Right hindlimb (tissue), 1 donor: ENCODE measurements at places on chromosomes 16 and 17.

DNA sequence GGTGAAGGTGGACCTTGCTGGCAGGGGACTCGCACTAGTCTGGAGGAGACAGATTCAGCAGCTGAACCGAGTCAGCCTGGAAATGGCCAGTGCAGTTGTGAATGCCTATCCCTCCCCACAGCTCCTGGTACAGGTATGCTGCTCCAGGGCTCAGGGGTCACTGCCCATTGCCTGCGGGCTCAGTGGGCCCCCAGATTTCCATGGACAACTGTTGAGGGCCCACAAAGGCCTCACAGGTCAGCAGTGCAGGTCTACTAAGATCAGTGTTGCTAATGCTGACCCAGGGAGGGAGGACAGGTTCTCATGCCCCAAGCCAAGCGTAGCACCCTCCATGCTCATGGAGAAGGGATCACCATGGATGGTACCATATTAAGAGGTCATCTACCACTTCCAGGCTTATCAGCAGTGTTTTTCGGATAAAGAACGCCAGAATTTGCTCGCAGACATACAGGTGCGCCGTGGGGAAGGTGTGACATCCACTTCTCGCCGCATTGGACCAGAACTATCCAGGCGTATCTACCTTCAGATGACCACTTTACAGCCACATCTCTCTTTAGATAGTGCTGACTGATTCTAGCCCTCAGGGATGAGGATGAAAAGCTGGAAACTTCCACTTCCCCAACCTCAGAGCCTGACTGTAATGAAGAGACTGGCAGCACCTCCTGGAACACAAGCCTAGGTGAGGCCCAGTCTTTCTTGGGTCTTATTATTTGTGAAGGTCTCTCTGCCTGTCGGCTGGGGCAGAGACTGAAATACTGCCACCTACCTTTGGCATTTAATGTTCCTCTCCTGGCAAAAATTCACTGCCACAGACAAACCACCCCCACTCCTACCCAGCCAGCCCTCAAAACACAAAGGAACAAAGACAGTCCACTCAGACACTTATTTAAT lies 7.6 kb downstream of the EME1 start:
- no peak for DNase-seq

DNA sequence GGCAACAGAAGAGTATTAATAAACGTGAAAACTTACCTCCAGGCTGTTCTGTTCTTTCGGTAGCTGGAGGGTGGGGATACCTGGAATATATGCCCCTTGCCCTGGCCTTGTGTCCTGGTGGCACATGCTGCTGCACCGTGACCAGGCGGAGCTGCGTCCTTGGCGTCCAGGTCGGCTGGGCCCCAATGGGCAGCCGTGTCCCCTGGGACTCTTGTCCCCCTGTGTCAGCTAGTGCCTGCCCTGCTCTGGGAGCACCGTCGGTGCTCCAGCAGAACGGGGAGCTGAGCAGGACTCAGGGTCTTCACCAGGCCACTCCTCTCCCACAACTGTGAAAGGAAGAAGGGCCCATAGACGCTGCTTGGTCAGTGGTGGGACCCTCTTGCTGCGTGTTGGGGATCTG lies 7.9 kb downstream of the ZNF213 start:
- DNase-seq = no peak

GRCh38 chr17:57407287-57408070 lies 151.2 kb downstream of the MSI2 start:
- DNase-seq = no peak

DNA sequence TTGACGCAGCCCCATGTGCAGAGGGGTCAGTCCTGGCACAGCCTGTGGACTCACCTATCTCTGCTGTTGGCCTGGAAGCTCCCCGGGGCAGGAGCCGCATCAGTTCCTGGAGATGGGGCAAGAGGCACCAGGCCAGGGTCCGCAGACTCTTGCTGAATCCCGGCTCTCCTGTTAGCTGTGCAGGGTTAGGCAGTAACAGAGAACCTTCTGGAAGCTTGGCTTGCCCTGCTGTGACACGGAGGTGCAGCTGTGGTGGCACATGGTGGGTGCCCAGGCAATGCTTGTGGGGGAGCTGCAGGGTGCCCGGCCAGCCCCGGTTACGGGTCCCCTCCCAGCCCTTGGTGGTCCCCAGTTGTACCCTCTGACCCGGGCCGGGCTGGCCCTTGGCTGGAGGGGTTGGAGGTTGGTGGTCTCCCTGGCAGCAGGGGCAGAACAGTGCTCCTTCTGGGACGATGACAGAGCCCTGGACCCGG lies 26.0 kb upstream of the ZNF469 start:
- DNase-seq = no peak

DNA sequence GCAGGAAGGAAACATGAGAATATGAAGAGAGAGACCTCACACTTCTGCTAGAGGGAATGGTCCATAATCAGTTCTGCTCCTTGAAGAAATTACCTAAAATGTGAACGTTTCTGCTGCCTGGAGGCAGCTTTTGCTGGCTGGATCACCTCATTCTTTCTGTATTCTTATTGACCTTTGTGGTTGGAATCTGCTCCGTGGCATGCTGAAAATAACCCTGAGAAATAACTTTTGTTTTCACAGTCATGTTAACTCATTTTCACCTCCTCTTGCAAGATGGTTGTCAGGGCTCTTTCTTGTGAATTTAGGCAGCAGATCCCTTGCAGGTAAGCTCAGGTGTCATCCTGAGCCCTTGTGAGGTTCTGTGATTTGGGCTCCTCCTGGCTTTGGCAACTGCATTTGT lies 70.2 kb downstream of the IRF8 start:
- no peak for DNase-seq

DNA sequence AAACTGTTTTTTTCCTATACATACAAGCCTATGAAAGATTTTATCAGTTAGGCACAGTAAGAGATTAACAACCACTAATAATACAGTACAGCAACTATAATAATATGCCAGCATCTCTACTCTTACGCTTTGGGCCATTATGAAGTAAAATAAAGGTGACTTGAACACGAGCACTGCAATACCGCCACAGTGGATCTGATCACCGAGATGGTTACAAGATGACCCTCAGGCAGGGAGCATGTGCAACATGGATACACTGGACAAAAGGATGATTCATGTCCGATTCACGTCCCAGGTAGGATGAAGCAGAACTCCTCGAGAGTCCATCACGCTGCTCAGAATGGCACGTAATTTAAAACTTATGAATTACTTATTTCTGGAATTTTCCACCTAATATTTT lies 10.5 kb downstream of the PELP1 start:
- DNase-seq = no peak

DNA sequence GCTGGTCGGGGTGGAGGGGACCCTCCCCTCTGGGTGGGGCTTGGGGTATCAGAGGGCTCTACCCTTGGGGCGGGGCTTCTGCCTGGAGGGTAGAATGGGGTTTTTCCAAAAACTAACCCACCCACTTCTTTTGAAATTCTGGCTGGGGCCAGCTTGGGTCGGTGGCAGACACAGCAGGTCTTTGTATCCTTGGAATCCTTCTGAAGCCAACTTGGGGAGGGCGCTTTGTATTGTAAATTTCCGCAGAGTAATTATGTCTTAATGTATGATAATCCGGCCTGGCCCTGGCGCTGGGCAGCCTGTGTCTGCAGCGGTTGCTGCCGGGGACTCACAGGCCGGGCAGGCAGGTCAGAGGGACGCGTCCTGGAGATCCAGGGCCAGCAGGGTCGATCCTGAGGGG lies 33.9 kb upstream of the GSE1 start:
- DNase-seq = no peak

DNA sequence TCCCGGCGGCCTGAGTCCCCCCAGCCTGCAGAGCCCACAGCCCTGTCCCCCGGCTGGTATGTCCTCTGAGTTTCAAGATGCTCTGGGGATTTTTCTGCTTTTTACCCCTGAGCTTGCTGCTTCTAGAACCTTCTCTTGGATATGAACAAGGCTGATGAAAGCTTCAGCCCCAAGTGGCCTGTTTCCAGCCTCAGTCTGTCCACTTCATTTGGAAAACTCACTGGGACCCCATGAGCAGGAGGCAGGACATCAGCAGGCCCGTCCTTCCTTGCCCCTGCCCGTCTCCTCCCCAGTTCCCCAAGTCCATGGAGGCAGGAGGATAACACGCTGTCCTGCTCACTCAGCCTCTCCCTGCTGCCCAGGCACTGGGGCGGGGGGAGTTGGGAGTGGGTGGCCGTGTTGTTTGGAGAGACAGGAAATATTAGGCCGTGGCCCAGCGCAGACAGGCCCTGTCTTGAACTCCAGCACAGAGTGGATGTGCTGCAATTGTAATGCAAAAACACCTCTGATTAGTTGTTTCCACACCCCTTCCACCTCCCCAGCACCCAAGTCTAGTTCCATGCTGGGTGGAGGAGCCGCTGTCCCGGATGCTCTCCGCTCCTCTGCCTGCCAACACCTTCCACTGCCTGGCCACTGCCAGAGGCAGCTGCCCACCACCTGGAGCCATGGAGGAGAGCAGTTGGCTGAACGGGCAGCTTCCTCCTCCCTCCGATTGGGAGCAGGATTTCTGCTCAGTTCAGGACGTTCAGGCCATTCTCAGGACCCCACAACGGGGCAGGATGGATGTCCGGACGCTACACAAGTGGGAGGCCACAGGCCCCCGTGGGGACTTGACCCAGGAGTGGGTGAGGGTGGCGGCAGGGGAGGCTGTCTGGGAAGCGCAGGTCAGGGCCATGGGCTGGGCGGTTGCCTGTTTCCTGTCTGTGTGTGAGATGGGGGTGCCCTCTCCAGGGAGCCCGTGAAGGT lies 216.9 kb upstream of the GSE1 start:
- no peak for DNase-seq

DNA sequence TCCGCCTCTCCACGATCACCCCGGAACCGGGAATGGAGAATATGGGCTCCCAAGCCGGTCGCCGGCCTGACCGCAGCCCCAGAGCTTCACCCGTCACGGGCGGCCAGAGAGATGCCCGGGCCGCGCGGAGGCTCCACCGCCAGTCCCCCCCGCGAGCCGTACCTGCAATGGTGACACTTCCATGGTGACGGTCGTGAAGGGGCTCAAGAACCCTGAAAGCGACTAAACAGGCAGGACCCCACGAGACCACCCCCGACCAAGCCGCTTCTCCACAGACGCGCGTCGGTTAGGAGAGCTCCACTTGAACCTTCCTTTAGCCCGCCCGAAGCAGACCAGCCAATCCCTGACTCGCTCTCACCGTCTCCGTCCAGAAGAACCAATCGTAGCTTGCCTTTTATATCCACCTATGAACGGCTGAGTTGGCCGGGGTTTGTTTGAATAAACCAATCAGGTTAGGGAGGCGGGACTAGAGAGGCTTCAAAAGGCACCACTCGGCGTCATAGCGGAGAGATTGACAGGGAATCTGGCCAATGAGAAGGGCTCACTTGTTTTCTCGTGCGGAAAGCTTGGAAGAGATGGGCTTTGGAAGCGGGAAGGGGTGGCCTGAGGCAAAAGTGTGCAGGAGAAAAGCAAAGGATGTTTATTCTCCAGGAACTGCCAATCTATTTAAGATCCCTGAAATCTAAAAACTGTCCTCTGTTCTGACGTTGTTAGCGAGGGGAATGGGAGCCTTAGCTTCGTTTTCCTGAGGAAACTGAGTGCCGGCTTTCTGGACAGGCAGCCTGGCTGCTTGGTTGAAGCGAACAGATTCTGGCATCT lies at the start of gene TOP2A:
Gene TOP2A, minus strand, starts transcription at position 288 of the 819 bp plus-strand sequence. Its CDS starts 105 bp downstream, at position 183.
- DNase-seq = peak; percentile 99

DNA sequence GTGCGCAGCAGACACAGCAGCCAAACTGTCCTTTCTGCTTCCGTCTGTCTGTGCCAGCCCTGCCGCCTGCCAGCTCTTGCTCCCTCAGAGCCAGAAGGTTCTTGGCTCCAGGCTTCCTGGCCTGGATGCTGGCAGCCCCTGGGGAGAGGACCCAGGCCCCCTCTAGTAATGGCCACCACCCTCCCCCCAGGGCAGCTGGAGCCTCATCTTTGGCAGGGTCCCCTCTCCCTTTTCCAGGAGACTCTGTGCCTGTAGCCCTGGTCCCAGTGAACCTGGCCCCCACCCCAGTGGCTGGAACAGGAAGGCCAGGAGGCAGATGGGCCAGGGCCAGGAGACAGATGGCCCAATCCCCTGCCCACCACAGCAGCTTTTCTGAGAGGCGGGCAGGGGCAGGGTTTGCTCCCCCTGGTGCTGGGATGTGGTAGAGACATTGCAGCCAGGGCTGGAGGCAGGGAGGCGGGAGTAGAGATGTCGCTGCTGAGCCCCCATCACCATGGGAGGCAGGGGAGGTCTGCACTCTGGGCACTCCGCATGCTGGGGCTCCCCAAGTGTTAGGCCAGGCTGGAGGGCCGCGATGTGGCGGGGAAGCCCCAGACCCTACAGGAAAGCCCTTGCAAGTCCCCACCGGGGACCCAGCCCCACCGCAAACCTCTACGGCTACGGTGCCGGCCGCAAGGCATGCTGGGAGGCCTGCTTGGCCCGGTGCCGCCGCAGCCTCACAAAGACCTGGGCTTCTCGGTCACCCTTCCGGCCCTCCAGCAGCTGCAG lies 16.7 kb downstream of the UNC13D start:
- peak; percentile 85 for DNase-seq

DNA sequence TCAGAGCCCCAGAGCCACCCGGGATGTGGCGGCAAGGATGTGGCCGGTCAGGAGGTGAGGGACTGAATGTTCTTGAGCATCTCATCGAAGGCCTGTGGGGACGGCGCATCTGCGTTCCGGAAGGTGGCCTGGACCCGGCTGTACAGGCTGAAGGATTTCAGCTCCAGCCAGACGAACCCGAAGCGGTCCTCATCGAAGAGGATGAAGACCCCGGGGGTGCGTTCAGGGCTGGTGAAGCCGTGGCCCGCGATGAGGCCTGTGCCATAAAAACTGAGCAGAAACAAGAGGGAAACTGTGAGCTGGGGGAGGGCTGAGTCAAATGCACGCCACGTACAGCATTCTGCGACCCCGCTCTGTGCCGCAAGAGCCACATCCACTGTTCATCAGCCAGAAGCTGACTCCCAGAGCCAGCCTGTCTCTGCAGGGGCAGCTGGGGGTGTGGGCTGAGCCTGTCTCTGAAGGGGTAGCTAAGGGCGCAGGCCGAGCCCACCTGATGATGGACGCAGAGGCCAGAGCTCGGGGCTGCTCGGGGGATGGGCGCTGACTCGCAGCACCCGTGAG lies 14.1 kb upstream of the C16orf95 start:
- DNase-seq = no peak

GRCh38 chr16:57890752-57891111 lies 80.2 kb downstream of the CNGB1 start:
- no peak for DNase-seq

GRCh38 chr17:66347661-66348514 lies 45.5 kb downstream of the PRKCA start:
- no peak for DNase-seq

DNA sequence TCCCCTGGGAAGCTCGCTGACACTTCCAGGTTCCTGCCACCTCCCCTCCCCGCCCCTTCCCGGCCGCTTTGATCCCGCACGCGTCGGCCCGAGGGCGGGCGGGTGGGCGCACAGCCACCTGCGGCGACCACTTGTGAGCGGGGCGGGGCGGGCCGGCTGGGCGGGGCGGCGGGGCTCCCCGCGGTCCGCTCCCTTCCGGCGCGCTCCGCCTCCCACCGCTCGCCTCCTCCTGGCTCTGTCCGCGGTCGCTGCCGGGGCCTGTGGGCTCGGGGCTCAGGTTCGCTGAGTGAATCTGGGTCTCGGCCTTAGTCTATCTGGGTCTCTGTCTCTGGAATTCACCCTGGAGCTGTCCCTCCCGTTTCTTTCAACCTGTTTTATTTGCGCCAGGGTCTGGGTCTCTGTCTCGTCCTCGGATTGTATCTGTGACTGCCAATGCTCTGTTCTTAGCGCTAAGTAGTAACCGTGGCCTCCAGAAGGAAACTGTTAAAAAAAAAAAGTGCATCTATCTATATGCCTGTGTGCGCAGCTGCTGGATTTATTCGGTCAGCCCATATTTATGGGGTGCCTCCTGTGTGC lies 2.7 kb upstream of the HES7 start:
- peak; percentile 74 for DNase-seq

- DNase-seq = no peak
These were observed 472.8 kb downstream of the MAF start for GRCh38 chr16:79127766-79128165.

- peak; percentile 59 for DNase-seq
These were observed 986 bp upstream of the ELOB start for GRCh38 chr16:2777903-2778629.
